ENCODE measurements at places on chromosomes 11 and 22.
A peak's percentile ranks its signal among the peaks of the same experiment; 100 is the strongest.

DNA sequence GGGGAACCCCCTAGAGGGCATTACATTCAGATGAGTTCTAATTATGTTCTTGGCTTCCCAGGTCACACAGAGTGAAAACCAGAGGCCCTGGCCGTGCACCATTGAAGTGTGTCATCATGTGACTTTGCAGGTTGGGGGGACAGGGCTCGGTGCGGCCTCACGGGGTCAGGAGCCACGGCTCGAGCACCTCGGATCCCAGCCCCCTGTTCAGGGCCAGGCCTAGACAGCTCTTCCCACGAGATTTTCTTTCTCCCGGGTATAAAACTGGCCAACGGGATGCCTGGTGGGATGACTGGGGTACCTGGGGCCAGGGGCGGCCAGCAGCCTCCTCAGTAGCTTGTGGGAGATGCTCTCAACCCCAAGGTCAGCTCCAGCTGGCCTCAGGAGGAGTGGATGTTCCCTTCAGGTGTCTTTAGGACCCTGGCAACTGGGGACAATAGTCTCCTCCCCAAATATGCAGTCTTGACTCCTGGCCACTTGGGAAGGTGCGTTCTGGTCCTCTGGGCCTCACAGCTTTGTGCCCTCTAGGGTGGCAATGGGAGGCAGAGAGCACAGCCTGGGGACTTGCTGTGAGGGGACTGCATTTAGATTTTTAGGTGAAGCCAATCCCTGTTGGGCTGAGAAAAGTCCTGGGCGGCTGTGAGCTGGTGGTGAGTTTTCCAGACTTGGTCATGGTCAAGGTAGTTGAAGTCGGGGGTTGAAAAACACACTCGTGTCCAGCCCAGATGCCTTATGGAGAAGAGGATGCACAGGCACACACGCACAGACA is 95.6 kb downstream of the KCNQ1 start:
- DNase-seq, result no peak

- peak; percentile 49 for DNase-seq
These were observed 1.3 kb upstream of the PATZ1 start for GRCh38 chr22:31347251-31348008.

DNA sequence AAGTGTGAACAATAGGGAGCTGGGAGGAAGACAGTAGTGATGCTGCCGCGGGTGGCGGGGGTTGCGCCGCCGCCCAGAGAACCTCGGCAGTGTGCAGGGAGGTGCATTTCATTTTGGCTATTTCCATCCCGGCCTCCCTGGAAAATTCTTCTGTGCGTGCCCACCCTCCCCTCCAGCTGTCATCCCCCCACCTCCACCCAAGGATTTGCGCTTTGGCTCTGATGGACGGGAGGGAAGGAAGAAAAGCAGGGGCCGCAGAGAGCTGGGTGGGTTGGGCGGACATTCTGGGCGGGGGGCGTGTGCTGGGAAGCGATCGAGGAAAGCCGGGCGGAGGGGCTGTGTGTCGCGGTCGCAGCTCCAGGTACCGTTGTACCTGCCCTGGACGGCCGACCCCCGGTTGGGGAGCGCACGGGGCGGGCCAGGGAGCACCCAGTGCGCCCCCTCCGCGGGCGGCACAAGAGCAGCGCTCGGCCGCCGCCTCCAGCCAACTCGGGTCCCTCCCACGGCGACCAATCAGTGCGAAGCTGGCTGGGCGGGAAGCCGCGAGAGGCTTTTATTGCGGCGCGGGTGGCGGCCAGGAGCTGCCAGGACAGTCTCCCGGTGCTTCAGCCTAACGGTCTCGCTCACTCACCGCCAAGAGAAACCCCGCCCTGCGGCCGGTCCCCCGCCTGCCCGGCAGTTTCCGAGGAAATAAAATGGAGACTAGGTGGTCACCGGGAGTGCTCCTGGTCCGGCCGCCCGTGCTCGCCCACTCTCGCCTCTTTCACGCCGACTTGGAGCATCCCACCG is 1.6 kb downstream of the NCAM1 start:
- no peak for DNase-seq

DNA sequence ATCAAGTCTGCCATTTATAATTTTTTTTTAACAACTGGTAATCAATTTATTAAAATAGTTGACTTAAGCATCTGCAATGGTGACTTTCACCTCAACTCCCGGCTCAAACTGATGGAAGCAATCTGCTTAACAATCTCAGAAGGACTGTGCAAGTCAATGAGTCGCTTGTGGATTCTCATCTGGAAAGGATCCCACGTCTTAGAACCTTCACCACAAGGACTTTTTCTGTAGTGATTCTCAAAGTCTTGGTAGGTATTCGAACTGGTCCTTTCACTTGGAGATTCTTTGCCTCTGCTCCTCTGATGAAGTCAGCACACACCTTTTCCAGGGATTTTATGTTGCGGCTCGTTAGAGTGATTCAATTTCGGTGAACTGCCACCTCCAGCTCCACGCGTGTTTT is 7.3 kb downstream of the RSF1 start:
- no peak for DNase-seq

DNA sequence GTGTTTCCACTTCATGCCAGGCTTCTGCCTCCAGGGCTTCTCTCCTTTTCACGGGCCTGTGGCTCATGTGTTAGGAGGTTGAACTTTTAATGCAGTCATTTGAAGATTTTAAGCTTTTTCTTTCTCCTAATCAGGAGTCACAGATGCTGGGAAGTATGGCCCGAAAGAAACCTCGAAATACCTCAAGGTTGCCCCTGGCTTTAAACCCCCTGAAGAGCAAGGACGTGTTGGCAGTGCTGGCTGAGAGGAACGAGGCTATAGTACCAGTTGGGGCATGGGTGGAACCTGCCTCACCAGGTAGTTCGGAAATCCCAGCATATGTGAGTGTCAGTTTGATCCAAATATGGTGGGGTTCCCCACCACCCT is 571 bp downstream of the CCDC15 start:
- DNase-seq, result no peak

DNA sequence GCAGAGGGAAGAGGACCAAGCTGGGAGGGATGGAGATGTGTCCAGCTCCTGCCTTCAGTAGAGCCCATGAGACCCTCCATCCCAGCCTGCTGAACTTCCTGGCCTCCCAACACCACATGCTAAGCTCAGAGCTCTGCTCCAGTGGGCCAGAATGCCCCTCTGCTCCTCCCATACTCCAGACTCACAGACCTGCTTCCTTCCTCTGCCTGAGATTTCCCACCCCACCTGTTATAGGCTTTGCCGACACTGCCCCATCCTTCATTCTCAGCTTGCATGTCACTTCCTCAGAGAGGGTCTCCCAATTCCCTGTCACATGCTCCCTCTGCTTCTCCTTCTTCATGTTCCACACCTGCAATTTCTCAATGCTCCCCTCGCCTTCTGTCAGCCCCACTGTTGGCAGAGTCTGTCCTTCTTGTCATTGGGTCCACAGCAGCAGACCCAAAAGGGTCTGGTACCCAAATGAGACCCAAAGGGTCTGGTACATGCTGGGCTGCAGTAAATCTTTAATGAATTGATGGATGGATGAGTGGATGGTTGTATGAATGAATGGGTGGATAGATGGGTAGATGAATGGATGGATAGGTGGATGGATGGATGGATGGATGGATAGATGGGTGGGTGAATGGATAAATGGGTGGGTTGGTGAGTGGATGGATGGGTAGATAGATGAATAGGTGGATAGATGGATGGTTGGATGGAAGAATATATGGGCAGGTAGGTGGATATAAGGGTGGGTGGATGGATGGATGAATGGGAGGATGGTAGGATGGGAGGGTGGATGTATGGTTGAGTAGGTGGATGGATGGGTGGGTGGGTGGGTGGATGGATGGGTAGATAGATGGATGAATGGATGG is 105.3 kb upstream of the FGF3 start:
- DNase-seq, result no peak

- no peak for DNase-seq
These were observed 209.8 kb upstream of the TMEM45B start for GRCh38 chr11:129605815-129606214.

DNA sequence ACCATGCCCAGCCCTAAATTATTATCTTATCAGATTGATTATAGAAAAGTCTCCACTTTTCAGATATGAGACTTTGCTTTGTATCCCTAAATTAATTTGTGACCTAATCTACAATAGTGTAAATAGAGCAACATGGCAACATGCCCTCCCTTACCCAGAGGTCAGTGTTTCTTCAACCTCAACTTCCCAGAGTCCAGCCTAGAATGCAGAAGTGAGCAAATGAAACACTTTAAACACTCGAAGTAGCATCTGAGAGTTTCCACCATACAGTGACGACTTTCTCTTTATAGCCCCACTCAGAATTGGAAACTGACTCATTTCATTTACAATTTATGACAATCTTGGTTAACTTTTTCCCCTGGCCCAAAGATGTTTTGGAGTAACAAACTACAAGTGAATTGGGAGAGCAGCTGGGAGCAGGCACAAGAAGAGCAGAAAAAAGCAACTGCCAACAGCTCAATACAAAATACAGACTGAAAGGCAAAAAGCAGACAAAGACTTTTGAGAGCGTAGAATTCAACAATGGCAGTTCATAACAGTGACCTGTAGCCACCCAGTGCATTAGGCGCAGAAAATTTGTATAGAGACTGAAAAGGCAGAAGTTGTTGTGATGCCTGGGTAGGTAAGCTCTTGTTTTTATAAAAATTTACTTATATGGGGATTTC is 10.1 kb upstream of the BLID start:
- no peak for DNase-seq

DNA sequence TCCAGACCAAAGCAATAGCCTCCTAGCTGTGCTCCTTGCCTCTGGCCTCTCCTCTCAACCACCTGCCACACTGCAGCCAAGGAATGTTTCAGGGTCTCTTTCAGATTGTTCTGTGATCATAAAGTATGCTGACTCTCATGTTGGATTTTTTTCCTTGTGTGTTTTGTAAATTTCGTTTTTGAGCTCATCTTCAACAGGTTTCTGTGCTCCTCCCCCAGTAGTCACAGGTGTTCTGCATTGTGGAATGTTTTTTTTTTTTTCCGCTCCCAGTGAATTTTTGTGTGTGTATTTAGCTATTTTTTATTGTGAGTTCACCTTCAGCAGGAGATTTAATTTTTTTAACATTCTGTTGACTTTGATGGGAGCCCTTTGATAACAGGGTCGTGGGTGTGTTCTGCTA is 153.7 kb downstream of the MYO18B start:
- DNase-seq, result no peak

- DNase-seq, result no peak
These were observed 1.5 kb downstream of the RFPL2 start for GRCh38 chr22:32203181-32204039.

DNA sequence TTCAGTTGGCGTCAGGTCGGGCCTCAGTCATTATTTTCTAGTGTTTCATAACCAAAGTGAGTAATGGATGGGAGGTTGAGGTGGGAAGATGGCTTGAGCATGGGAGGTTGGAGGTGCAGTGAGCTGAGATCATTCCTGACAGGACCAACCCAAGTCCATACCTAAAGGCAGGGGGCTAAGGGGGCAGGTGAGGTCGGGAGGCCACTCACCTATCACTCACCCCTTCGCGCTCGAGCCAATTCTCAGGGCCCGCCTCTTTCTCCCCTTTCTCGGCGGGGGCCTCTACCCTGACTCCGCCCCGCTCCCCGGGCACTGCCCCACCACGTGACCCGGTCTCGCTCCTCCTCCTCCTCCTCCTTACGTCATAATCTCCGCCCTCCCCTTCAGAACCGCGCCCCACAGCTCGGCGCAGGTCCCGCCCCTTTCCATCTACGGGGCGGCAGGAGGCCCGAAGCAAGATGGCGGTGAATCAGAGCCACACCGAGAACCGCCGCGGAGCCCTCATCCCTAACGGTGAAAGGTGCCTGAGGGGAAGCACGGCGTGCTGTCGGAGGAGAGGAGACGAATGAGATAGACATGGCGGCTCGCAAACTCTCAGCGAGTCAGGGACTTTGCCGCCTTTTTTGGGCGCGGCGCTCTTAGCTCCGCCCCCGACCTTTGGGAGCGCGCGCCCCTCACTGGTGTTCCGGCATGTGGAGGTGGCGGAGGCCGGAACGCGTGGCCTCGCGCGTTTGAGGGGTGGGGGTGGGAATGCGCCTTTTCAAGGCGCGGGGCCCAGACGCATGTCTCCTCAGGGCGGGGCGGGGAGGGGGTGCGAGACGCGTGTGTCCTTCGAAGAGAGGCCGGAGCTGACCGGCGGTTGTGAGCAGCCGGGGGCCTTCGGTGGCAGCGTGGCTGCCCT is at the start of gene WBP2NL:
WBP2NL (plus strand) TSS at position 428 of the 901 bp plus-strand sequence; CDS start at position 459, 31 bp downstream.
- DNase-seq, result peak; percentile 94

- no peak for DNase-seq
These were observed 324.8 kb downstream of the MN1 start for GRCh38 chr22:27476729-27477128.

- DNase-seq, result no peak
These were observed 5.5 kb downstream of the CBX6 start for GRCh38 chr22:38866399-38867123.

- no peak for DNase-seq
These were observed 54.6 kb downstream of the C11orf58 start for GRCh38 chr11:16793009-16793408.

- no peak for DNase-seq
These were observed at the start of gene PYGM for GRCh38 chr11:64759722-64760719. Gene PYGM, minus strand, starts transcription at chr11:64759974. Its CDS starts 76 bp downstream, at chr11:64759898.

GRCh38 chr22:48101704-48102103 is 1339.3 kb downstream of the TBC1D22A start:
- no peak for DNase-seq

GRCh38 chr11:128506999-128507611 is 80.3 kb downstream of the ETS1 start:
- no peak for DNase-seq

DNA sequence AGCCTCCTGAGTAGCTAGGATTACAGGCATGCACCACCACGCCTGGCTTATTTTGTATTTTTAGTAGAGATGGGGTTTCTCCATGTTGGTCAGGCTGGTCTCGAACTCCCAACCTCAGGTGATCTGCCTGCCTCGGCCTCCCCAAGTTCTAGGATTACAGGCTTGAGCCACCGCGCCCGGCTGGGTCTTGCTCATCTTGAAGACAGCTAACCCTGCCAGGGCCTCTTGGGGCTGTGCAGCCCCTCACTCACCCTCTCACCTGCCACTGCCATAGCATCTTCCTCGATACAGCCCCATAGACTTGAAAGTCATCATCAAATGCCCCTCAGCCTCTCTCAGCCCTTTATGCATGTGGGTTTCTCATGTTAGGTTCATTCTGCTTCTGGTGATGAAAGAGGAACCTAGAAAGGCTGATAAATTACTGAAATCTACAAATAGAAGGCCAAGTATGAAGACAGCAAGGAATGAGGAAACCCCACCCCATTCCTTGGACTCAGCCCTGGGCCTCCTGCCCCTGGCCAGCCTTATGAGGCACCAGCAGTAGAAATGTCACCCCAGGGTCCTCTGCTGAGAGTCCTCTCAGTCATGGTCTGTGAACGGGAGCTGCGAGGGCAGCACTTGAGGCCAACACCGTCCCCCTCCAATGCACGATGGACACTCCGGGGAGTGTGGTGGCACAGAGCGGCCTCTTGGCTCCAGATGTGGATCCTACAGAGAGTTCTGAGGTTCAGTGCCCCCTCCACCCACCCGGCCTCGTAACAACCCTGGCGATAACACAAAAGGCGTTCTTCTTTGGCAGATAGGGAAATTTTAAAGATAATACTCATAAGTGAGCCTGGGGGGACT is 24.8 kb downstream of the SCGB1A1 start:
- no peak for DNase-seq

GRCh38 chr11:38680166-38680565 is 2082.1 kb upstream of the RAG2 start:
- DNase-seq, result no peak

- no peak for DNase-seq
These were observed 64.4 kb downstream of the CD82 start for GRCh38 chr11:44629732-44630345.

- DNase-seq, result no peak
These were observed 1488.6 kb downstream of the TBC1D22A start for GRCh38 chr22:48250937-48251530.

All from CD4-positive, alpha-beta T cell treated with Interleukin-10 for 1 hour (primary cell).